ENCODE measurements at places on chromosomes 3 and 15.

- no peak for DNase-seq
Observed at GRCh38 chr15:25943831-25944230, 80.7 kb upstream of the ATP10A start.

GRCh38 chr15:98123834-98124233, 163.3 kb downstream of the ARRDC4 start:
- no peak for DNase-seq

- no peak for DNase-seq
Observed at GRCh38 chr15:56291741-56292140, 48.1 kb upstream of the RFX7 start.

- no peak for DNase-seq
Observed at GRCh38 chr3:25586167-25586505, 78.6 kb downstream of the TOP2B start.

DNA sequence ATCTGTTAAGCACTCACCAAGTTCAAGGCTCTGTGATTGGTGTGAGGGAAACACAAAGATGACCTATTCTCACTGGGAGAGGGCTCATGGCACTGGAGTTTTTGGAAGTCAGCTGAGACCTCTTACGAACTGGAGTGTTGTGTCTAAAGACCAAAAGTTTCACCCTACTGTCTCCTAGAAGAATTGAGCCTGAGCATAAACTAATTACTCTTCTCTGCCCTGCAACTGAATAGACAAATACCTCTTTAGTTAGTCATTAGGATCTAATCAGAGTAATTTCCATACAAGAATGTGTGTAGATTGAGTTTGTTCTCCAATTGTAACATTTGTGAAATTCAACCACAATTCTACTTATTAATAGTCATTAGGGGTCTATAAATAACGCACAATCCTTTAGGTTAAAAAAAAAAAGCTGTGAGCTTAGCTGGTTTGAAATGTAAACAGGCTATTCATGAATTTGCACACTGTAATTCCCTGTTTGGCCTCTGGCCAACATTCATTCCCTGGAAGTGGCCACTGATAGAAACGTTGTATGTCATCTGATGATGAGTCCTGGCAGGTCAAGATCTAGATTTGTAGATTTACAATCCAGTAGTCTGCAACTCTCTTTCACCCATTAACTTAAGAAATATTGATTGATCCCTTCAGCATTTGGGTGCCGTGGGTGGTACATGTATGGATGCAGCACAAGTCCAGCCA, 76.8 kb upstream of the SOX14 start:
- DNase-seq: no peak
